ENCODE measurements at places on chromosomes 7 and 10.

GRCh38 chr7:1022801-1023465 lies 21.4 kb upstream of the GPR146 start:
- no peak for DNase-seq

GRCh38 chr10:93206652-93207051 lies 133.0 kb downstream of the CYP26A1 start:
- no peak for DNase-seq

GRCh38 chr10:88428442-88428841 lies 154.7 kb downstream of the RNLS start:
- DNase-seq: no peak

GRCh38 chr7:158409816-158410330 lies 177.8 kb downstream of the PTPRN2 start:
- DNase-seq: no peak

GRCh38 chr10:11517150-11517549 lies 94.3 kb downstream of the USP6NL start:
- DNase-seq: no peak

DNA sequence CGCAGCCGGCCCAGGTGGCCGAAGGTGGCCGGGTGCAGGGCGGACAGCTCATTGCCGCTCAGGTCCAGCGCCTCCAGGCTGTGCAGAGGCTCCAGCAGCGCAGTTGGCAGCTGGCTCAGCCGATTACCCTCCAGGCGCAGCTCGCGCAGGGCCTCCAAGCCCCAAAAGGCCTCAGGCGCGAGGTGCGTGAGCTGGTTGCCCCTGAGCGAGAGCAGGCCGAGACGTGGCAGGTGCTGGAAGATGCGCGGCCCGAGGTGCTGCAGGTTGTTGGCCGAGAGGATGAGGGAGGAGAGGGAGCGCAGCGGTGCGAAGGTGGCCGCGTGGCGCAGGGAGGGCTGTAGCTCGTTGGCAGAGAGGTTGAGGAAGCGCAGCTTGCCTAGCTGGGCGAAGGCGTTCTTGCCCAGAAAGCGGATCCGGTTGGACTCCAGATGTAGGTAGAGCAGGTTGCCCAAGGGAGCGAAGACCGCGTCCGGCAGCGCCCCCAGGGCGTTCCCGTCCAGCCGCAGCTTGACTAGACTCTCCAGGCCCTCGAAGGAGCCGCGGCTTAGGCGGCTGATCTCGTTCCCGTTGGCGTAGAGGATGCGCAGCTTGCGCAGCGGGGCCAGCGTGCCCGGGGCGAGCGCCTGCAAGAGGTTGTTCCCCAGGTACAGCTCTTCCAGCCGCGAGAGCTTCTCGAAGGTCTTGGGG lies 923 bp downstream of the TRIL start:
- no peak for DNase-seq

- DNase-seq: no peak
Observed at GRCh38 chr10:18113881-18114280, 26.3 kb upstream of the CACNB2 start.

DNA sequence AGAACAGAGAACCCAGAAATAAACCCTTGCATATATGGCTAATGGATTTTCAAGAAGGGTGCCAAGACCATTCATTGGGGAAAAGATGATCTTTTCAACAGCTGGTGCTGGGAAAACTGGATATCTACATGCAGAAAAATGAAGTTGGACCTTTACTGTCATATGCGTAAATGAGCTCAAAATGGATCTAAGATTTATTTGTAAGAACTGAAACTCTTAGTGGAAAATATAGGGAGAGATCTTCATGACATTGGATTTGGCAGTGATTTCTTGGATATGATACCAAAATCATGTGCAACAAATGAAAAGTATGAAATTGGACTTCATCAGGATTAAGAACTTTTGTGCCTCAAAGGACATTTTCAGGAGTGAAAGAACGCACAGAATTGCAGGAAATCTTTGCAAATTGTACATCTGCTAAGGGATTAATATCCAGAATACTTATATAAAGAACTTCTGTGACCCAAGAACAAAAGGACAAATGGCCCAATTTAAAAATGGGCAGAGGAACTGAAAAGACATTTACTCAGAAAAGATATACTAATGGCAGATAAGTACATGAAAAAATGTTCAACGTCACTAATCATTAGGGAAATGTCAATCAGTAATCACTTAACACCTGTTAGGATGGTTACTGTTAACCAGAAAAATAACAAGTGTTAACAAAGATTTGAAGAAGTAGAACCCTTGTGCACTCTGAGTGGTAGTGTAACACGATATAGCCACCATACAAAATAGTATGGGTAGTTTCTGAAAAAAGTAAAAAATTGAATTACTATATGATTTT lies 6.1 kb downstream of the DBF4 start:
- DNase-seq: no peak

DNA sequence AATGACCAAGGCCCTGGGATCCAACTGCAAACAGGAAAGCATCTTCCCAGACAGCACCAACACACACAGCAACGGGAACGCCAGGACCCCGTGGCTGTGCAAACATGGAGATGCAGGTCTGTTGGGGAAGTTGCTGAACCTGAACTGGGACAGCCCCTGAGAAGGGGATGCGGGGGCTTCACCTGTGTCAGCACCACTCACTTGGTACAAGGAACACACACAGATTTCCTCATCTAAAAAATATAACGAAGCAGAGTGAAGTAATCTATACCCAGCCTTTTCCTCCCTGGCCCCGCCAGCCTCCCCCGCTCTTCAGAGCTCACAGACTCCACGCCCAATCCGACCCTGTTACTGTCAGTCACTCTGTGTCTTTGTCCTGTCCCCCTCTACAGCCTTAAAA lies 93.0 kb downstream of the PTPRN2 start:
- no peak for DNase-seq

GRCh38 chr7:112411186-112411795 lies 39.0 kb upstream of the IFRD1 start:
- DNase-seq: no peak

DNA sequence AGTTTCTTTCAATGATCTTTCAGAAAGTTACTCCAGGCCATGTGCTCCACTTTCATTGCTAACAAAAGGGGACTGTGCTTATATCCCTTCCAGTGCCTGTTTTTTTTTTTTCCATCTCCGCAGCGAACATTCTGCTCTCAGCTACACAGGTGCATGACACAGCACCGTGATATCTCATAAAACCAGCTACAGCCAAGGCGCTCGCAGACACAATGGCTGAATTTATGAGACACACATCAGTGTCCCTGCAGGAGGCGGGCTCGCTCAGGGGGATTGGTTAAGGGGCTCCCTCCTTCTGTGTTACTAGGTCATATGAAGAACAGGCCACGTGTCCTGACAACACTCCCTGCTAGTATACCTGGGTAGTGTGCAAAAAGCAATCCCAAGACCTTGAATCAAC lies 245.5 kb downstream of the SKAP2 start:
- DNase-seq: no peak

- DNase-seq: no peak
Observed at GRCh38 chr10:33938001-33938400, 603.5 kb upstream of the NRP1 start.
